ENCODE measurements at places on chromosomes 3 and 15.
A peak's percentile ranks its signal among the peaks of the same experiment; 100 is the strongest.

GRCh38 chr3:194472290-194472920, 14.4 kb downstream of the ATP13A3 start:
- DNase-seq = peak; percentile 73

DNA sequence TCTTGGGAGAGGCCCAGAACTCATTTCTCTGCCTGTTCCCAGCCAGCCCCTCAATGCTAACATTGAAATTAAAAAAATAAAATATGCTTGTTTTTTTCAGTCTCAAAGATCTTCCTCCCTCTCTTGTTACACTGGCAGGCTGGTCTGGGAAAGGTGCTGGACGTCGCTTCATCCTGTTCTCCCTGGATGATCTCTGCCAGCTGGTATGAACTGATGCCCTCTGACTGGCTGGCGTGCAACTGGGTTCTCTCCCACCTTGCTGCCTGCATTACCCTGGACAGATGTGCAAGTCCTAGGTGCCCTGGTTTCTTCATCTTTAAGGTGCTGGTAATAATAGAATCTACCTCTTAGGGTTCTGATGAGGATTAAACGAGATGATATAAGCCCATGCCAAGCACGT, 263.9 kb upstream of the PROK2 start:
- DNase-seq = no peak

GRCh38 chr3:175260145-175260794, 401.1 kb downstream of the NAALADL2 start:
- no peak for DNase-seq

- DNase-seq = no peak
Observed at GRCh38 chr3:168622795-168623194, 527.1 kb upstream of the GOLIM4 start.

- DNase-seq = no peak
Observed at GRCh38 chr3:47523310-47524073, 10.0 kb upstream of the ELP6 start.

DNA sequence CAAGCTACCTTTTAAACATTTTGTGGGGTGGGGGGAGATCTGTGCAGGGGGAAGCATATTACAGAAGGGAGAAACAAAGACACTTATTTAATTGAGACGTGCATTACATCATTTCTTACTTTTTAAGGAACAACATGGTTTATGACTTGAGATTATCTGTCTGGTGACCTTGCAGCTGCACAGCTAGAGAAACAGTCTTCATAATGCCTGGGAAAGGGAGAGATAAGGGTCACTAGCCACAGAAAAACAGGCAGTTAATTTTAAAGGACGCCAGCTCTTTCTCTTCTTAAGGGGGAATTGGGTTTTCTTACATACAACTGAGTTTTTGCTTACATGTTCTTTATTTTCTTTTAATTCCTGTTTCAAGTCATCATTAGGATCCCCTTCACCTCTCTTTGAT, 147.9 kb downstream of the SST start:
- DNase-seq = no peak

GRCh38 chr3:51539291-51539941, 897 bp downstream of the RAD54L2 start:
- DNase-seq = peak; percentile 19

- DNase-seq = no peak
Observed at GRCh38 chr3:77190374-77190773, 150.5 kb downstream of the ROBO2 start.

DNA sequence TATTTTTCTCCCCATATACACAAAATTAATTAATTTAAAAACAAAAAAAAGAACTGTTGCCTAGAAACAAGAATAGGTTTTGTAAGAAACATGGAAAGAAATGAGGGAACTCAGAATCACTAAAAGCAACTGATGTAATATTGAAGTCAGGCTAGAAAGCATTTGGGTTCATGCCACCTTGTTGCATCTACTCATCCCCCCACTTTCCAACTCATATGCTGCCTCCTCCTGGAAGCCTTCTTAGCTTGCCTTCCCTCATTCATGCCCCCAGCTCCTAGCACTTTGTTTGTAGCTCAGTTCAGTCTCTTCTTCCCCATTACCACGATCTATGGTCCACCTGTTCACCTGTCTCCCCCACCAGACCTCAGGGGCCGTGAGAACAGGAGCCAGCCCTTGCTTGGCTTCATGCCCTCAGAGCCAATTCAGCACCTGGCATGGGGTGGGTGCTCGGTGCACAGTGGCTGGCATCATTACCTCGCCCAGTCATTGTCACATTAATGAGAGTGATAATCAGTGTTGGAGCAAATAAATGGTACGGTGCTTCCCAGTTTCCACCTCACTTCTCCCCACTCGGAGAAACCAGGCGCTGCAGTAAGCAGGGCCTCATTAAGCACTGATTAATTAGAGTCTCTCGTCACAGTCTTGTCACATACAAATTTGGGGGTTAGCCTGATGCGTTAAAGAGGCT, 62.4 kb upstream of the SLC6A1 start:
- no peak for DNase-seq

DNA sequence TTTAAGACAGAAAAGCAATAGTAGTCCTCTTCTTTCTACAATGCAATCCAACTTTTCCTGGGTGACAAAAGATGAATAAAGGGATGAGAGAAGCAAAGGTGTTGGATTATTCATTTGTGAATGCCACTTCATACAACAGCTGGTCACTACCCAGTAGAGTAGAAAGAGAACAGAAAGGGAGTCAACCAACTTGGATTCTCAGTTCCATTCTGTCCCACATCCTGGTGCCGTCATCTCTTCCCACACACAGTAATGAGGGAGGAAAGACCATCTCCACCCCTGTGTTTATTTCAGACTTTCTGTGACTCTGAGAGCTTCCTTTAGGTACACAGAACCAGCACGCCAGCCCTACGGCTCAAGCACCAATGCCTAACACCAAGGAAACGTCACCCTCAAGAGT, 71.0 kb downstream of the FOXP1 start:
- no peak for DNase-seq

DNA sequence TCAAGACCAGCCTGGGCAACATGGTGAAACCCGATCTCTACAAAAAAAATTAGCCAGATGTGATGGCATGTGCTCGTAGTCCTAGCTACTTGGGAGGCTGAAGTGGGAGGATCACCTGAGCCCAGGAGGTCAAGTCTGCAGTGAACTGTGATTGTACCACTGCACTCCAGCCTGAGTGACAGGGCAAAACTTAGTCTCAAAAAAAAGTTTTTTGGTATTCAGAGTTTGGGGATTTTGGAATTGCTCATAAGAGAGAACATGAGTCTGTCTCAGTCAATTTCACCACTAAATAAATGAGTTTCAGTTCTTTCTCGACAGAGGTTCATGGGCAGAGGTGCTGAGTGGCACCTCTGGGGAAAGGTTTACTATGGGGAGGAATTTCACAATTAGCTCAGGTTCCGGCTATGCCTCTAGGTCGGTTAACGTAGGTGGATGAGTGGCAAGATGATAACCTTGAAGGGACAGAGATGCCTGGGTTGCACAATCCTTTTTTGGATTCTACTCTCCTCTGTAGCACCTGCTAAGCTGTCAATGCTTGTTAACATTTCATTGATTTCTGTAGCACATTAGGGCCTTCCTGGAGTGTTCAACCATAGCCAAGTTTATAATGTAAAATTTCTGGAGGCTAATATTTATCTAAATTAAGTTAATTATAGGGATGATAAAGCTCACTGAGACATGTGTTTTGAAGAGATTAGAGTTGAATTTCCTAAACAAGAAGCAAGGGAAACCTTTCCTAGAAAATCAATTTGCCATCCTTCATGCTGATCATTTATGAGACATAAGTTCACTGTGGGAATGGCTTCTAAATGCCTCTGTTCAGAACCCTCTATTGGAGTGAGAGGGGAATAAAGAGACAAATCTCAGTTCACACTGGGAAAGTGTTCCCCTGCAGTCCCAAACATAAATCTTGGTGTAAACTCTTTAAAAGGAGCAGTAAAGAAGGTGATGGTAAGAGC, 37.4 kb upstream of the DCP1A start:
- DNase-seq = no peak

GRCh38 chr3:110938629-110939028, 133.0 kb upstream of the NECTIN3 start:
- no peak for DNase-seq

- DNase-seq = peak; percentile 1
Observed at GRCh38 chr3:106566277-106566676, 697.5 kb upstream of the CBLB start.

- DNase-seq = no peak
Observed at GRCh38 chr3:59299561-59299960, 249.7 kb upstream of the CFAP20DC start.

DNA sequence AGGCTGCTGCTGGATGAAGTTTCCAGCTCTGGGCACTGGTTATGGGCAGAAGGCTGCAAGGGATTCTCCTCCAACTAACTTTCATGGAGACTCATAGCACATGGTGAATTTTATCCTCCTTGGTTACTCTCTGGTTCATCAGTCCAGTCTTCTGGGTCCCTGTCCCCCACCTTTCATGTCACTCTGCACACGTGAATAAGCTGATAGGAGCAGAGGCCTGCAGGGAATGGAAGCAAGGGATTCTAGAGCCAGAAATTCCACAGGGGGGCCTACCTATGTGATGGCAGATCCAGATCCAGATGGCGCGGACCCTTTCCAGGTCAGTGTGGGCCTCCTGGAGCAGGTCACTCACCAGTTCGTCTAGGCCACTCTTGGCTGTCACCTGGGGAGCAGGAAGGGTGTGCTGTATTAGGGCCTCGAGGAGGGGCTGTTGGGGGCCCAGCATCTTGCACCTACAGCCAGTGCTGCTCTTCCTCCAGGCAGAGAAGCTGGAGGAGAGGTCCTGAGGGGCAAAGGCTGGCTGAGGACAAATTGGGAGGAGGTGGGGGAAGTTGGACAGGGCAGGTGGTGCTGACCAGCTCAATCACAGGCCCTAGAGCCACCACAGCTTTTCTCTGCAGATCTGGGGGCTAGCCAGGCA, 30.2 kb downstream of the KY start:
- no peak for DNase-seq

DNA sequence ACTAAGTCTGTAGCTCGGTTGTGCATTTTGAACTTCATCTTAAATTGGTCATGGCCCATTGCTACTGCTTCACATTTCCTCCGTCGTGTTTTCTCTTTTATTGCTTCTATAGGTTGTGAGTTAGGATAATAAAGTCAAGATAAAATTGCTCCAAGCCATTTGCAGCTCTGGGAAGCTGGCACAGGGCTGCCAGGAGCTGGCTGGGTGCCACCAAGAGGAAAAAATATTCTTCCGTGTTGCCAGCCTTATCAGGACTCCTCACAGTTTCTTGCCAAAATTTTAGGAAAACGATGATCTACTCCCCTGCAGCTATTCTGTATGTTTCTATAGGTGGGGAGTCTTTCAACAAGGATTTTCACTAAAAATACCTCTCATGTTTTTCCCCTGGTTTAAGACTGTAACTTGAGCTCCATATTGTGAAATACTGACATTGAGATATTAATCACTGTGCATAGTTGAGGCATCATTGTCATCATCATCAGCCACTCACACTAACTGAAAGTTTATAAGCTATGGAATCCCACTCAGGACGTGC, 55.4 kb upstream of the PIAS1 start:
- no peak for DNase-seq

DNA sequence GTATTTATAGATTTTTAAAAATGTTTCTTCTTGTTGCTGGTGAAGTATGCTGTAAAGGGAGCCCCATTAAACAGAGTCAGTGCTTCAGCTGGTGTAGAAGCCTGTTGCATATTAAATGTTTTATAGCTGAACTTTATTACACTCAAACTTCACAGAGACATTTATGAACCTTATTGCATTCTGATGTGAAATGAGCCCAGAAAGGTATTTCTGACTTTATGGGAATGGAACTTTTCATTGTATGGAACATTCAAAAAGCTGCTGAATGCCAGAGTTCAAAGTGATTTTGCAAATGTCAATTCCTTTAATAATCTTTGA, 329.3 kb upstream of the RASGRP1 start:
- no peak for DNase-seq

GRCh38 chr15:91535856-91536500, 317.5 kb upstream of the SLCO3A1 start:
- DNase-seq = no peak

DNA sequence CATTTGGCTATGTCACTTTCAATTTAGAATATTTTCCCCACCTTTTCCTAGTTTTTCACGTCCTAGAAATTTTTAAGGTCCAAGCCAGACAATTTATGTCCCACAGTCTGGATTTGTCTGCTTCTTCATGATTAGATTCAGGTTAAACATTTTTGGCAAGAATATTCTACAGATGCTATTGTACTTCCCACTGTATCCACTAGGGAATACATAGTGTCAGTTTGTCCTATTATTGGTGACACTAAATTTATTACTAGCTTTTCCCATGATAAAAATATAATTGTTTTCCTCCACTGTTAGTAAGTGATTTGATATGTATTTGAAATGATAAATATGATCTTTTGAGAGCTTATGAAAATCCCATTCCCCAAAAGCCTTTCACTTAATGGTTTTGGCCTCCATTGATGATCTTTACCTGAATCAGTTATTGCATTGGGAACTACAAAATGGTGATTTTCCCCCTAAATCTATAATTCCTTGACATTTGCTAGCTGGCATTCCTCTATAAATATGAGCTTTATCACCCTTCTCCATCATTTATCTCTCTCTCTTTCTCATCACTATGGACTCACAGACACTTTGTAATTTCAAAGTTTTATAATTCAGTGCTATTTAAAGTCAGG, 8.3 kb downstream of the ARL14 start:
- no peak for DNase-seq

DNA sequence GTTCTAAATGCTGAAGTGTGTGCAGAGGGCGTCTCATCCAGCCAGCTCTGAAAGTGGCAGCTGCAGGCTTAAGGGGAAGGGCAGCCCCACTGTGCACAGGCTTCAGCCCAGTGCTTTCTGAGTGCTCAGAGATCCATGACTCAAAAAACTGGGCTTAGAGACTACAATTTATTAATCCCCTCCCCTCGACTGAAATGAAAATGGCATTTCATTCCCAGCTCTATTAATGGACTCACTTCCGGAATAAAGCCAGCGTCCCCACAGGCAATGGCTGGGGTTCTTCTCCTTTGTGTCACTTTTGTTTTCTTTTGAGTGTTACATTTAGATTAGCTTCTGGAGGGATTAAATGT, 55.5 kb upstream of the PLXNA1 start:
- no peak for DNase-seq

DNA sequence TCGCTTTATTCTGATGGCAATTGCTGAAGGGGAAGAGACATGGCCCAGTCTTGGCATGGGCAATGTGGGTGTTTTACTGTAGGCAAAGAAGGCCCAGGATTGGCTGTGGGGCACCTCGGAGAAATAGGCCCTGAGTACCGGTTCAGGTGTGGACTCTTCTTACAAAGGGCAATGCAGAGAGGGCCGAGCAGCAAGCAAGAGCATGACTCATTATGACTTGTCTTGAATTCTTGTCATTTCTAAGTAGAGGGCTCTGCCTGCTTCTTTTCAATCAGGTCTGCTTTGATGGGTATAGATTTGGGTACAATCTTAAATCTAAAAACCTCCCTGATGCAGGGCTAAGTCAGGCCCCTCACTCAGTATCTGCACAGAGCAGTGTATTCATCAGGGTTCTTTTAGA, 14.8 kb upstream of the BUB1B start:
- DNase-seq = no peak

DNA sequence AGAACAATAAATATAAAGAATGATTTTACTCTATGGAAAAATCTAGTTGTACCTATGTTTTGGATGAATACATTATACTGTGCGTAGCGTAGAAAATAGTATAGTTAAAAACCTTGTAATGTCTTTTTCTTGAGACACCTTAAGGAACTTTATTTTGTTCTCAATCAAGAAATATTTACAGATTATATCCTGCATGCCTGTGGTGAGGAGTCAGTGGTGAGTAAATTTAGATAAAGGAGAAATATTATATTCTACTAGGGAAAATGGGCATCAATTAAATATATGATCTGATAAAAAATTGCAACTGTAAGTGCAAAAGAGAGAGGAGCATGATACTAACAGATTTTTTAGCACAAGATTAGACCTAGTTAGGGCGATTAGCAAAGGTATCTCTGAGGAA, 157.7 kb downstream of the RBMS3 start:
- no peak for DNase-seq

Measured in CD4-positive, alpha-beta T cell treated with Interleukin-21 for 1 hour (primary cell).